ENCODE measurements at places on chromosomes 6 and 20. TPM values are rescaled to one million over a fixed set of nuclear protein-coding genes. Genes with fewer than 3 reads are reported as not detected.

RFX6 gene
- 0.06 TPM for polyA plus RNA-seq

TEAD3 gene
- 42.6 TPM for polyA plus RNA-seq

KCNS1 gene
- 0.37 TPM for polyA plus RNA-seq

THBD gene
- polyA plus RNA-seq = 5.5 TPM

GGTLC1 gene
- polyA plus RNA-seq = 0.27 TPM

TOMM34 gene
- 43.5 TPM for polyA plus RNA-seq

PREX1 gene
- 15.6 TPM for polyA plus RNA-seq

DNA sequence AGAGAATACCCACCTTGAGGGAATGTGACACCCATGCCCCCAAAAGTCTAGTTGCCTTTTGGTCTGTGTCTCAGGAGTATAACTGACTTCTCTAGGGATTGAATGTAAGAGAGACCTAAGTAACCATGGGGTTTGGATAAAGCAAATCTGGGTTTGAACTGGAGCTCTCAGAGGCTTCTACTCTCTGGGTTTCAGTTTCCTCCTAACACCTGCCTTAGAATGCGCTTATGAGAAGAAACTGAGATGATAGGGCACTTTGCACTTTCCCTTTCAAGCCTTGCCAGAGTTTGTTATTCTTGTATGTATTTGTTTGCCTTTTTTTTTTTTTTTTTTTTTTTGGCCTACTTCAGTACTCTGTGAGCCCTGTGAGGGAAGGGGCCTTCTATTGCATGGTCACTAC is 19.4 kb downstream of the SDHAF4 start:
- DNase-seq = no peak

GRCh38 chr6:19549109-19549508 is 288.1 kb upstream of the ID4 start:
- DNase-seq = no peak

GRCh38 chr20:10917826-10918225 is 244.0 kb upstream of the JAG1 start:
- no peak for DNase-seq

DNA sequence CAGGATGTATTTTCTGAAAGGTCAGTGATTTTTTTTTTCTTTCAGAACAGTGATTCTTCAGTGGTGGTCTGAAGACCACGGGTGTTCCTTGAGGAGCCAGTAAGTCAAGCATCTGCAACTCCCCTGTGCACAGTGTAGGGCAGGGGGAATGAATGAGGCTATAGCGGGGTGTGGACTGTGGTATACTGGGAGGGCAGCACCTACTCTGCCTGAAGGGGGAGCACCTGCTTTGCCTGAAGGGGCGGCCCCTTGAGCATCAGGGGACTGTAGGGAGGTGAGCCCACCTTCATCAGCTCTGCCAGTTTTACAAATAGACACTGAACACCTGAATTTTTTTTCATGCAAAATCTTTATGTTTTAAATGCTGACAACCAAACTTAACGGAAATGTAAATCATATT is 77.5 kb upstream of the RIPOR2 start:
- no peak for DNase-seq

DNA sequence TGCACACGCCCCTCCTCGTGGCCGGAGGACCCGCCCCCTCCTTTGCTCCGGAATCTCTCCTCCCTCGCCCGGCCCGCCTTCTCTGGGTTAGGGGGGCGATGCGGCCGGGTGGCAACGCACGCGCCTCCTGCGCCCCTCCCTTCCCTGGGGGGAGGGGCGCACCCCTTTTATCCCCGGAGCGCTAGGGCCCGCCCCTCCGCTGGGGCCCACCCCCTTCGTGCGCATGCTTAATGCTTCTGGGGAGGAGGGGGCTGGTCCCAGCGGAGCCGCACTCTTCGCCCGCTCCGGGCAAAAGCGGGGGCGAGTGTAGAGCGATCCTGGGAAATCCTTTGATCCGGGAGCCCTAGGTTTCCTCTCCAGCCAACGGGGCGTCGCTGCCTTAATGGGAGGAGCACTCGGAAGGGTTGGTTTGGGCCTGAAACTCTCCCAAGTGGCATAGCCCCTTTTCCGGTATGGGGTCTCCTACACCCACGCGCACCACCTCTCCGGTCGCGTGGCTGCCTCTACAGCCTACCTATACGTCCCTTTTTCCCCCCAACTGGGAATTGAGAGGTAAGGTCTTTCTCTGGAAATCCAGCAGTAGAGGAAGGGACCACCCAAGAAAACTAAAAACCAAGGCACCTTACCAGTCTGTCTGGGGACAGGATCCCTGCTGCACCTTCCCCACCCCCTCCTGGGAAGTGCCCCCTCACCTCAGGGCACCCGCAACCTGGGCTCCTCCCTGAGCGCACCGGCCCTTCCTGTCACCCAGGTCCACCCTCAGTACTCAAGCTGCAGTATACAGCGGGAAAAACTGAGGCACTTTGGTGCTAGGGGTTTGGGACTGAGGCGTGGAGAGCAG is 2.1 kb downstream of the SOX12 start:
- DNase-seq = peak; percentile 93

GRCh38 chr6:4599924-4600323 is 176.3 kb upstream of the CDYL start:
- DNase-seq = no peak

Measured in right renal pelvis (tissue), 4 donors.